Stimulated activated CD8-positive, alpha-beta memory T cell treated with anti-CD3 and anti-CD28 coated beads, Interleukin-2, amount 100 ng/mL, for 1 hour (primary cell): ENCODE measurements at places on chromosomes 12 and 14.

GRCh38 chr12:11822081-11822834 is 172.8 kb downstream of the ETV6 start:
- no peak for DNase-seq

DNA sequence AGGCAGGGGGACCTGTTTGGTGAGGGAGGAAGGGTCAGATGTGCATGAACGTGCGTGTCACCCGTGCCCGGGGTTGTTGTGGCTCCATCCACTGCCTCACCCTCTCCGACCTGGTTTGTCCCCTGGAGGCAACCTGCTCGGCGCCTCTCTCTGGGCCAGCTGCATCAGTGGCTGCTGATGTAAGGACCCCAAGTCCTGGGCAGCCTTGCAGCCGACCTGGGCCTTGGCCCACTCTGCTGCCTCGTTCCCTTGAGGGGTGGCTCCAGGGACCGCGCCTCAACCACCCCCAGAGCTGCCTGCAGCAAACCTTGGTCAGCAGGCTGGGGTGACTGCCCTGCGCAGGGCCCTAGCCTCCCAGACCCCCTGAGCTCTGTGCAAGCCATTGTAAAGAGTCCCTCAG is 351.7 kb downstream of the TMEM121 start:
- no peak for DNase-seq

DNA sequence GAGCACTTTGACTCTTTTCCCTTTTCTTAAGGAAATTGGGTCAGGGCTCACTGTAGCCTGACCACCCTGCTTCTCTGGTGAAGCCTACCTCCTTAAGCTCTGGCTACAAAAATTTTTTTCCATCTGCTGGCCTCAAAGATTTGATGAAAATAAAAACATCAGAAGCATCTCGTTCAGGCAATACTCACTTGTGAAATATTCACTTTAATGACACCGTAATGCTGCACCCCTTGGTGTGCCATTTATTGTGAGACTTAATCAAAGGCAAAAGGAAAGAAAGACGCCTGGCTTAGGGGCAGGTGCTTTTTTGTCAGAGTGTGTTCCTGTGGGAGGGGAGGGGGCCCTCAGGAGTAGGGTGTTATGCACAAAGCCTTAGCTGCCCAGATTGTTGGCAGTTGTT is 155.0 kb upstream of the TMPO start:
- DNase-seq, result no peak

- DNase-seq, result no peak
Measured at GRCh38 chr14:59183150-59183549, 5.3 kb upstream of the DAAM1 start.

DNA sequence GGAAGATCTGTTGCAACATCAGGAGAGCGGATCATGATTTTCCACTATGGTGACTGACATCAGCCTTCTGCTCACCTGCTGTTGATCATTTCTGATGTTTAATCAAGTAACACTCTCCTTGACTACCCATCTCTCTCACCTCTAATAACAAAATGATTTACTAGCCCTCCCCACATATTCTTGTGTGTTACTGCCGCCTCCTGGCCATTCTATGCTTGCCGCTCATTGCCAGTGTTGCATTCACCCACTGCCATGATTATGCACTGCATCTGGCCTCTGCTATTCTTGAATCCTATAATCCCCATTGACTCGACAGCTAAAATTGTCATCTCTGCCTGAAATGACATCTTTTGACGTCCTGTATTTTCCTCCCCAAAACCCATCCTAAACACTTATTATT is 113.8 kb downstream of the RERGL start:
- no peak for DNase-seq

DNA sequence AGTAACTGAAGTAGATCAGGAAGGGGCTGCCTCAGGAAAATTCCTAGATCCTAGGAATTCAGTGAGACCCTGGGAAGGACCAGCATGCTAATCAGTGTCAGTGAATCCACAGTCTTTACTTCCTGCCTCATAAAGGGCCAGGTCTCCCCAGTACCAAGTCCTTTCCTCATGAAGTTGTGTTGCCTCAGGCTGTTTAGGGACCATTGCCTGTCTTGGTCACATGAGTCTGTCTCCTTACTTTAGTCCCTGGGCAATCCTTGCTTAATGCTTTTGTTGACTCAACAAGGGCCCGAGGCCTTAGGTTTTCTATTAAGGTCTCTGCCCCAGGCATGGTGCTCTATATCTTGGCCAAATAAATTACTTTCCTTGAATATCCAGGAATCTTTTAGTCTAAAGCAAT is 16.1 kb upstream of the ATF1 start:
- DNase-seq, result no peak

DNA sequence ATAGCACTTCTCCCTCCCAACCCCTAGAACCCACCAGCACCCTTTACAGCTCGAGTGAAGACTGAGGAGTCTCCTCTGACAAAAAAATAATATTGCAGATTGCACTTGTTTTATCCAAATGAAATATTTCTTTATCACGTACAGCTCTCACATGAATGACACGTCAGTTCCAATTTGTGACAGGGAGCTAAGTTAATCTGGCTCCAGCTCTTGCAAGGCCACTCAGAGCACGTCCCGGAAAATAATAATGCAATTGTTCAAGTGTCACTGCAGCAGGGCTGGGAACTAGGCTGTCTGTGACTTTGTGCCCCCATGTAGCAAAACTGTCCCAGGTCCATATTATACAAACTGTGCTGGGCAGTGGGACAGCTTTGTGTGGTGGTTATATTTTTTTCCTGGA is 539.6 kb downstream of the VRK1 start:
- no peak for DNase-seq

DNA sequence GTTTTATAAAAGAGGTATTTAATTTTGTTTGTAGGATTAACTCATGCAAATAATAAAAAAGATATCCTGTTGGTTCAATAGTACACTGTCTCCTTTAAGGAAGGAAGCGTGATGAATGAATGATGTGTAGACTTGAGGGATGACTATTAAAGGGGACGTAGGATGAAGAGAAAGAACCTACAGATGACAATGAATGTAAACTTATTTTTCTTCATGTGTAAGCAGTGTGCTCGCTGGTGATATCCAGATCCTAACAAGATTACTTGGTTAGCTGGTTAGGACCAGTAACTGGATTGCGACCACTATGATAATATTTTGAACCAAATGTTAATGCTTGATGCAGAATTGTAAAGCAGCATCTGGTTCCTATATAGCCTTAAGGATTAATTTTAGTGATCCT is 2.6 kb downstream of the ARF6 start:
- no peak for DNase-seq

GRCh38 chr12:99386907-99387306 is 260.6 kb upstream of the GARIN6 start:
- no peak for DNase-seq

DNA sequence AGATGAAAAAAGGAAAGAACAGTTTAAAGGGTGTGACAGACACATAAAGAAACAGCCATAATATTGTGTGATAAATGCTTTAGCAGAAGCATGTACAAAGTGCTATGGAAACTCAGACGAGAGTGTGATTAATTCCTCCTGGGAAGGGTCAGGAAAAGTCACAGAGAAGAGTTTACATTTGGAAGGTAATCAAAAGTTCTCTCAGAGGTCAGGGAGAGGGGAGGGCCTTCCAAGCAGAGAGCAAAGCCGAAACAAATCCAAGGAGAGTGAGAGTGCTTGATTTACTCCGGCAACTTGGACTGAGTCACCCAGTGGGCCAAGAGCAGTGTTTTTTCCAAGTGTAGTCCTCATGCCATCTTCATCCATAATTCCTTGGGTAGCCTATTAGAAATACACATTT is 108.3 kb downstream of the IGF1 start:
- no peak for DNase-seq

DNA sequence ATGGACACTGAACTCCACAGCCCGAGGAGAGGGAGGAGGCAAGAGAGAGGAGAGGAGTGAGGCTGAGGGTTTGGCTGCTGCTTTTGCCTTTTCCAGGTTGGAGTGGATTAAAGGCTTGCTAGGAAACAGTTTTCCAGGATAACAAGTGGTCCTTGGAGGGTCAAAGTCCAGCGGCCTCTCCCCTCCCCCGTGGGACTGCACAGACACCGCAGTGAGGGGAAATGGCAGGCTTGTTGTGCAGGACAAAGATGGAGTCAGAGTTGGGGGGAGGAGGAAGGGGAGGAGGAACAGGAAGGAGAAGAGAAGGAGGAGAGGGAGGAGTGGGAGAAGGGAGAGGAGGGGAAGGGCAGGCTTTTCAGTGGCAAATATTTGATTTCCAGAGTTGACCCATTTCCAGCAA is 245.5 kb downstream of the RBM19 start:
- DNase-seq, result no peak

- DNase-seq, result no peak
Measured at GRCh38 chr12:124837958-124838803, 25.5 kb downstream of the SCARB1 start.

GRCh38 chr12:46386877-46387629 is 14.5 kb upstream of the SLC38A2 start:
- DNase-seq, result no peak

DNA sequence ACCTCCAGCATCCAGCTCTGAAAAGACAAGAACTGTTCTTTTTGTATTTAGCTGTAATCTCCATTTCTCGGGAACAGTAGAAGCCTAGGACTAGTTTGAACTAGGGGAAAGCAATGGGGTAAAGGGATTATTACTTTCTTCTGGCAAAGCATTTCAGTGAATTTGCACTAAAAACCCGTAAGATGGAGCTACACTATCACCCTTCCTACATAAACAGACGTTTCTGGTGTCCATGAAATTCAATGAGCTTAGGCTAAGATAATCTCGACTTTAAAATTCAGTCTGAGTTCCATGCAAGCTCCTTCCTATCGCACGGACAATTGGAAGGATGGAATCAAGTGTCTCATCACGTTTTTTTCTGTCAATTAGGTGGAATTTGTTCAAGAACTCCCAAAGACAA is 24.0 kb downstream of the ACSM4 start:
- no peak for DNase-seq

DNA sequence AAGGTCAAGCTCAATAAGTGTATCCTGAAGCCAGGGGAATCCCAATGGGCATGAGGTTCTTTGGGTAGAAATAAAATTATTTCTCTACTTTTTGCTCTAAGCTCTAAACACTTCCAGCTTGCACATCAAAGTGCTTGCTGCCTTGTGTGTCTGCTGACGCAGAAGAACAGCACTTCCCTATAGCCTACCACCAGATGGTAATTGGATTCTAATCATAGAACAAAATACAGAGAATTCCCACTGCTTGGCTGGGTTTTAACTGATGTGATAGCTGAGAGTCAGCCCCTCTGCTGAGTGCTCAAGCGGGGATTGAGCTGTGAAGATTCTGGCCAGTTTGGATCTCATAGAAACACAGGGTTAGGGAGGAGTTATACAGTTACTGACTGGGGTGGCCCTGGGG is 132.4 kb upstream of the GZMB start:
- no peak for DNase-seq

DNA sequence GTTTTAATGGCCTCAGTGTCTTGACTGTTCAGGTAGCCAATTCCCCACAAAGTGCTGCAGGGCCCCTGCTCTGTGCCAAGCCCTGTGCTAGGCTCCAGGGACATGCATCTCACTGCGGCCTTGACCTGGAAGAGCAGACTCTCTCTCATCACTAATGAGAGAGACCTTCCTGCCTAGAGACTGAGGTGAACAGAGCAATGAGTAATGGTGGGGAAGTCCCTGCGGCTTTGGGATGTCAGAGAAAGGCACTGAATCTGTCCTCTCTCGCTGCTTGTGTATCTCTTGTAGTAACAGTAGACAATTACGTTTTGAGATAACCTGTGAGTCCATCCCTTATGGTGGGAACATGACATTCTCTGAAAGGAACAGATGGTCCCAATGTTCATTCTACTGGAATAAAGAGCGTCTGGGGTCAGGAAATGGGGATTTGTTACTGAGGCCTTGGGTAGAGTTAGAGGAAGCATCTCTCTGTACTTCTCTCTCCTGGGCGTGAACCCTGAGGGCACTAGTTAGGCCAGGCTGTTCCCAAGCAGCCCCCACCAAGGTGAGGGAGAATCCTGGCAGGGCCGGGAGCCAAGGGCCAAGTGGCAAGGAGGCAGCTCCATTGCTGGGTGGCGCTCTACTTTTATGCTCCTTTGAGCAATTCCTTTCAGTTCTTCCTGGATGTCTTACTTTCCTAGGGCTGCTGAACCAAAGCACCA is 13.5 kb downstream of the NFATC4 start:
- no peak for DNase-seq

DNA sequence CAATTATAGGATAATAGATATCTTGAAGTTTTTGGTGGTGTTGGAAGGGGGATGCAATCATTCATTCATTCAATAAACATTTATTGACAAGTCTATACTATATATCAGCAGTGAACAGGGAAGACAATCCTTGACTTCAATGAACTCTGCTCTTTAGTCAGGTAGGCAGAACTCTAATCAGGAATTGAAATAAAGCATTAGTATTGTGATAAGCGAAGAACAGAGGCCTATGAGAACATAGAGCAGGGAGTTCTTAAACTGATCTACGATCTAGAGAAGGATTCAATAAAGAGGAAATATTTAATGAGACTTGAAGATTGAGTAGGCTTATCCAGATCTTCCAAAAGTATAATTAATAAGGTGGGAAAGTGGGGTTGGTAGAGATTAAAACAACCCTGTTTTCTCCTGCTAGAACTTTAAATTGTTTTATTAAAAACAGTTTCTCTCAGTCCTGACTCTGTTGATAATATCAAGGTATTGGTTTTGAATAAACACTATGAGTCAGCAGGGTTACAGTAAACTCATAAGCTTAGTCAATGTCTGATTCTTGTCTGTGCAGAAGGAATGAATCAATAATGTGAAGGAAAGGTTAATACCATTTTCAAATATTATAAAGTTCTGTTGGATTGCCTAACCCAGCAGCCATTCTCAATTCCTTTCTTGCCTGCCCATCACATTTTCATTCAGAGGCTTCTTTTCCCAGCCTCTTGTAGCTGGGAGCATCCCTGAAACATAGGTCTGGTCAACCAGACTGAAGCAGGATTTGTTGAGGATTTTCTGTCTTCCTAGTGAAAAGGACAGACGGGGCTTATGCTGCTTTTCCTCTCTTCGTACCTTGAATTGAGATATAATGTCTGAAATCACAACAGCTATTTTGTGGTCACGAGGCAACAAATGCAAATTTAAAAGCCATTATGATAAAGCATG is 38.9 kb upstream of the KTN1 start:
- DNase-seq, result no peak

- DNase-seq, result no peak
Measured at GRCh38 chr12:89947437-89948270, 239.0 kb upstream of the ATP2B1 start.

DNA sequence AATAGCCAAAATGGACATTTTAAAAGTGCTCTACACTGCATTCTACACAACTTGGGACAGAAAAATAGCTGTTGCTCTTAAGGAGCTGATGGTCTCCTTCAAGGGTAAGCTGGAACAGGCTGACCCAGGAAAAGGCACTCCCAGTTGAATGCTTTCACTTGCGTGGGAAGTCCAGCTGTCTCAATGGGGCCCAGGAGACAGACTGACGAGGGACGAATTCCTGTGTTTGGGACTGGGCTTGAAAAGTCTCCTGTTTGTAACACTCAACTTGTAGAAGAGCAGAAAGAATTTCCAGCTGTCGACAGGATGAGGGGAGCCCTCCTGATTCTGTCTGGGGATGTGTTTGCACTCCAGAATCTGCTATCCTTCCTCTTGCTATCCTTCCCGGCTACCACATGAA is 180.8 kb downstream of the ZFP36L1 start:
- no peak for DNase-seq

- DNase-seq, result no peak
Measured at GRCh38 chr14:104528496-104528895, 51.1 kb upstream of the C14orf180 start.

GRCh38 chr12:47997321-47997720 is 7.0 kb downstream of the COL2A1 start:
- no peak for DNase-seq
